ENCODE measurements at places on chromosomes 3 and 15.

GRCh38 chr3:85487375-85487774, 528.6 kb downstream of the CADM2 start:
- no peak for DNase-seq

DNA sequence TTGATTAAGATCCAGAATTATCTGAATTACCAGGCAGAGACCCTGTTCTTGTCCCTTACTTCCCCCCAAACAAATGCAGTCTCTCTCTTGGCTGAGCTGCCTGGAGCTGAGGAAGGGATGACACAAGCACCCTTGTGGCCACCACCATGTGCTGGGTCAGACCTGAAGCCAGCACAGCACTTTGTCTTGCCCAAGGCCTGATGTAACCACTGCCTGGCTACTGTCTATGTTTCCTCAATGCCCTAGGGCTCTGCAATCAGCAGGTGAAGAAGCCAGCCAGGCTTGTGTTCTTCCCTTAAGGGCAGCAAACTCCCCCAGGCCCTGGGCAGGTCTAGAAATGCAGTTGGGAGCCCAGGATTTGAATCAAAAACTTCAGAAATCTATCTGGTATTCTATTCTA, 15.8 kb upstream of the CASR start:
- no peak for DNase-seq

DNA sequence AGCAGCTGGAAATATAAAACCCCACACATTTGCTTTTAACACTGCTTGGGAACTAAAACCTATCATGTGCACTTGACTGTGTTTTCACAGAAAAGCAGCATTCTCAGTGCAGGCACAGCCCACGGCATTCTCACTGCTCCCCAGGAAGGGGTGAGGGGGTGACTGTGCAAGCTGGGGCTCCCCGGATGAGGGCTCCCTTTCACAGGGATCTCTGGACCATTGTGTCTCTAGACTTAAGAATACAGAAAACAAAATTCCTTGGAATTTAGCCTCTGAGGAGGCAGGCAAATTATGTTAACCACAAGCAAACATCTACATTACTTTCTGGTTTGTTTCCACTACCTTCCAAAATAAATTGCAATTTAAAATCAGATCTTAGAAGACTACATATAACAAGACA, 100.3 kb downstream of the FSIP1 start:
- no peak for DNase-seq

DNA sequence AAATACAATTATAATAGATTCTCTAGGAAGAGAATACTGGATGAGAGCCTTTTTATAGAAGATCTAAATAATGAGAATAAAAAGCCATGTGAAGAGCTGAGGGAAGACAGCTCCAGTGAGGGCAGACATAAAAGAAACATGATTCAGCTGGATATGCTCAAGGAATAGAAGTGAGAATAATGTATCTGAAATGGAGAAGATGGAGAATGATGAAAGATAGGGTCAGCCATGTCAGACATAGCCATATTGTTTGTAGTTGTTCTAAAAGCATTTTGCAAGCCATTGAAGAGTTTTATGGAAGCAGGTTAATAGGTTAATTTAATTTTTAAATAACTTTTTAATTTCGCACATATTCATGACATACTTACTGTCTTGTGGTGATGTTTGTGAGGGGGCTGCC, 713.5 kb upstream of the ARPP21 start:
- no peak for DNase-seq

- no peak for DNase-seq
These were observed 67.0 kb downstream of the SUCNR1 start for GRCh38 chr3:151940481-151940880.

- DNase-seq, result no peak
These were observed 77.2 kb downstream of the SCN10A start for GRCh38 chr3:38738630-38739395.

All from effector CD4-positive, alpha-beta T cell (primary cell).